ENCODE measurements at places on chromosomes 7 and 10.

DNA sequence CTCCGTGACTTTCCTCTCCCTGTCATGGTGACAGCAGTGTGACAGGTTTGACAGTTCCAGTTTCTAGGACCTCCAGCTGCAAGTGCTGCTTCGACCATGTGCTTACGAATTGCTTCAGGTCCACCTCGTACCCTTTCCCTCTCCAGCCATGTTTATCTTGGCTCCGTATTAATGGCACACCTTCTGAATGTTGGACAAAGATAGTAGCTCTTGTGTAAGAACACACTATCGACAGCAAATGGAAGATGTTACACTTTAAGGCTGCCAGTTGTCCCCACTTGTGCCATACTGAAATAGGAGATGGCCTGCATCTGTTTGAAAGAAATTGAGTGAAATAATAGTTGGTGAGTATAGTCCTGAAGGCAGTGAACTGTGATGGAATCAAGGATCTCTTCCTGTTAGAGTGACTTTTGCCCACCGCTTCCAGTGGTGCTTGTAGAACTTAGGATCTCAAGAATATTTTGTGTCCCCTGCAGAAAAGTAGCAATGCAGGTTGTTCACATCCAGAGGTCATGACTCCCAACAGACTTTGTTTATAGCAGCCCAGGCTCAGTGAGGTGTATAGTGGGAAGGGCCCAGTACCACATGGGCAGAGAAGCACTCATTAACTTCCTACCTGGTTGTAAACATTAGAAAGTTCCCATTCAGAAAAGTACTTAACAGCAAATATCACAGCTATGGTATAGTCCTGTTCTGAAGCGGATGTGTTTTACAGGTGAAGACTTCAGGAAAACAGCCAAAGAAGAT, 629.7 kb upstream of the GALNT17 start:
- DNase-seq, result no peak

- no peak for DNase-seq
Measured at GRCh38 chr7:75608451-75609122, 116.5 kb downstream of the SPDYE5 start.

GRCh38 chr7:150996376-150997074, 5.7 kb downstream of the NOS3 start:
- DNase-seq, result no peak

DNA sequence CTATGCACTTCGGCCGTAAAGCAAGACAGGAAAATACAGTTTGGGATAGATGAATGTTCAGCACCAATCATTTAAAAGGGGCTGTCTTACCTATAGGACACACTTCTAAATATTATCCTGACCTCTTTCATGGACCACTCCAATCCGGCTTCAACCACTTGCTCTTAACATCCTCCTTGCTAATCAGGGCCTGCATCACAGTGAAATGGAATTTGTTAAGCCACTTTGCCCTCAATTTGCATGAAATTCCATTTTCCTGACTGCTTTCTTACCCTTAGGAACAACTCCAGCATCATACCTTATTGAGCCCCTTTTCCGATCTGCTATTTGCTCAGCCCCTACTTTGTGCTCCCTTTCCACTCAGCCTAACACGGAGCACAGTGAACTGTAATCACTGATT, 667.3 kb downstream of the PHTF2 start:
- DNase-seq, result no peak

DNA sequence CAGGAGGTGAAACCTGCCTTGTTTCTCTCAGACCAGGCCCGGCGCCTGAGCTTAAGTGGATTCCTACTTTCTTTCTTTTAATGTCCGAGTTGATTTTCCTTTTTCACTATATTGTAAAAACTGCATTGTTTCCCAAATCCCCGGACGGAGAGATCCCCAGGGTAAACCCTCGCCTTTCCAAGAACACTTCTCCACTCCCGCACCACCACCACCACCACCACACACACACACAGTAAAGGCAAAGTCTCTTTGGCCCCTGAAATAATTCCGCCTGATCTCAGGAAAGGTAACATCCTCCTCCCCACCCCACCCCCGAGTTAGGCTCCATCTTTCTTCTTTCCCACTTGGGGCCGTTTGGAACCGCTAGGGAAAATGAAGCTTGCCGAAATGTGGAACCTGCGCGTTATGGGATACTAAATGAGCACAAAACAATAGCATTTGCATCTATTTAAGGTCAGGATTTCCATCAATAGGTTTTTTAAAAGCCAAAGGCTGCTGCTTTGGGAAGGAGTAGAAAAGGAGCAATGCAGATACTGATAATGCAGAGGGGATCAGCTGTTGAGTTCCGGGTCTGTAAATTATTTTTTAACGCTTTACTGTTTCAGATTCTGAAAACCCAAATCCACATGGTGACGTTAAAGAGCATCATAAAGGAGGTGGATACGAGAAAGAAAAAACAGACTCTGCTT, 2.5 kb downstream of the HPSE2 start:
- no peak for DNase-seq

DNA sequence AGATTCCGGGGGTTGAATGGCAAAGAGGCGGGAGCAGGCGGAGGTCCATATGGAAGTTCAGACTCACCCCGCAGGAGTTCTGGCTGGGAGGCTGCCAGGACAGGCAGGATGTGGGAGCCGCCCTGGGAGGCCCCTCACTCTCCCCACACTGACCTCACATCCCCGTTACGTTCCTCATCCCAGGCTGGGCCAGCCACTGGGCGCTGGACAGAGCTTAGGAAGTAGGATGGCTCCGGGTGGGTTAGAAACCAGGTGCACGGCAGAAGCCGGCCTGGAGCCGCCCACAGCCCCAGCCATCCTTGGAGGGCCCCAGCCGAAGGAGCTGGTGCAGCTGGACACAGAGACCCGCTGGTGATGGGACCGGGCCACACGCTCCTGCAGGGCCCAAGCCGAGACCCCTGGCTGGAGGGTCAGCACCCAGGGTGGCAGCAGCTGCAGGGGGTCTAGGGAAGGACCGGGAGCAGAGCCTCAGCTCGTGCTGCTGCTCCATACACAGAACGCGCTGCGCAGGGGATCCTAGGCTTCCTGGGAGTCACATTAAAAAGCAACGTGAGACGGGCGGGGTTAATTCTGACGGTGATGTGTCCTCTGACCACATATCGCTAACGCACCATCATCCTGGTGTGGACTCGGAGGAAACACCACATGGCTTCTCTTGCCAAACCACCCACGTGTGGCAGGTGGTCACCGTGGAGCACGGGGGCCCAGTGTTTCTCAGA, 98.6 kb upstream of the DIP2C start:
- DNase-seq, result peak; percentile 13

GRCh38 chr10:22473044-22473443, 127.7 kb downstream of the SPAG6 start:
- DNase-seq, result no peak

All from colonic mucosa (tissue), 4 donors.